GF-D8 (cell line): ENCODE measurements at places on chromosomes 7 and 10.

- DNase-seq, result no peak
These were observed 1.5 kb downstream of the NOC3L start for GRCh38 chr10:94361171-94361794.

- DNase-seq, result no peak
These were observed 81.4 kb upstream of the MGMT start for GRCh38 chr10:129385600-129385999.

DNA sequence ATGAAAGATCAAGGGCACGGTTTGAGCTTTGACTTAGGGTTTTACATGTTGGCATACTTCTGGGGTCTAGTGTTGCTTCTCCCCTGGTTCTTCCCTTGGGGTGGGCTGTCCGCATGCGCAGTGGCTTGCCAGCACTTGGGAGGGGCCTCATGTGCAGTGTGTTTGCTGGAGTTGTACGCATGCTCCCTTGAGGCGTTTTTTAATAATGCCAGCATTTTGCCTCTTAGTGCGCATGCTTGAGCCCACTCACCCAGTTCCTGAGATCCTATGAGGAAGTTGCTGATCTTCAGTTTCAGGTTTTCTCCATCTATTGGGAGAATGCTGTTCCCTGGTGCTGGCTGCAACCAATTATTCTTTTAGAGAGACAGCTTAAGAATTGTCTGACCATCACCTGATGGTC is 113.4 kb upstream of the GPR141 start:
- DNase-seq, result no peak

DNA sequence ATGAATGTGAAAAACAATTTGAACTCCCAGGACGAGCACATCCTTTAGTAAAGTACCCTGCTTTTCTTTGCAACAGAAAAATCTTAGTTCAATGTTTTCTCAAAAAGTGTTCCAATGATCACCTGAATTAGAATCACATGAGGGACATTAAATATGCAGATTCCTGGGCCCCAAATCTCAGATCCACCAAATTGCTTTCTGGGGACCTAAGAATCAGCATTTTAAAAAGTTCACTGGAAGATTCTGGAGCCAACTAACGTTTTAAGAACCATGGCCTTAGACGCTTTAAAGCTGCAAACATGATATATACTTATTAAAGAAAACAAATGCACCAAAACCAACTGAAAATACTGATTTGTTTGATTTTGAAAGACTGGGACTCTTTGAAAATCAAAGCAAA is 143.4 kb upstream of the TMEM168 start:
- DNase-seq, result no peak

DNA sequence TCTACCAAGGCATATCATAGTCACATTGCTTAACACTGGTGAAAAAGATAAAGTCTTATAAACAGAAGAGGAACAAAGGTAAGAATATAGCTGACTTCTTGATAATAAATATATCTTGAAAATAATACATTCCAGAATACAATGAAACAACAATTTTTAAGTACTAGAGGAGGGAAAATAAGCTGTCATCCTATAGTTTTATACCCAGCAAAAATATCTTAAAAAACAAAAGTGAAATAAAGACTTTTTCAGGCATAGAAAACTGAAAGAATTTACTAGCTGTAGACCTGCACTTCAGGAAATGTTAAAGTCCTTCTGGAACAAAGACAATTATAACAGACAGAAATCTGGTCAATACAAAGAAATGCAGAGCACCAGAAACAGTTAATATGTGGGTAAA is 21.4 kb upstream of the MACROH2A2 start:
- DNase-seq, result no peak

DNA sequence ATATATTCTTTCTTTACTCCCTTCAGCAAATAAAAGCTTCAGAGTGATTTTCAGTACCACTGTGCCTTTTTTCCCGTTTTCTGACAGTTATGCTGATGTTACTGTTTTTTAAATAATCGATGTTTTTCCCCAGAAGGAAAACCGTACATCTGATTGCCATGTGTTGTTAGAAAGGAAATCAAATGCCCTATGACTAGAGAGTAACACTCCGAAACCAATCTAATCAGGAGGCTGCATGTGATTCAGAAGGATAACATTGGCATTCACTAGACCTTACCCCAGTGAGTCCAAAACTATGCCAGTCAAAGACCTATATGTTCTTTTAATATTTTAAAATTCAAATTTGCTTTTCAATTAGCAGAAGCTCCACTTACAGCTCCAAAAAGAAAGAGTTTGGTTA is 116.3 kb downstream of the TMEM26 start:
- DNase-seq, result no peak

GRCh38 chr10:86480571-86480970 is 41.0 kb downstream of the WAPL start:
- no peak for DNase-seq

GRCh38 chr10:46031648-46032532 is 1.5 kb upstream of the NCOA4 start:
- DNase-seq, result peak; percentile 22

DNA sequence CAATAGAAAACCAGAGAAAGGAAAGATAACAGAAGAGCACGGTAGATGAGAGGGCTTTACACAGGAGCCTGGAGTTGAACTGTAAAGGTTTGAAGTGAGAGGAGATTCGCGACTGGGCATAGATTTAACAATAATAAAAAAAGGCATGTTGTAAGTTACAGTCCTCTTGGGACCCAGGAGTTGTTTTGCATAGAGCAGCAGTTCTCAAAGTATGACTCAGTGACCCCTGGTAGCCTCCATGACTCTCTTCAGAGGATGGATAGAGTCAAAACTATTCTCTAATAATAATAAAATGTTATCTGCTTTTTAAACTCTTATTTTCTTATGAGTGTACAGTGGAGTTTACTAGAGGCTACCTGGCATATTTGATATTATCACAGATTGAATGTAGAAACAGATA is 262.3 kb downstream of the SORCS3 start:
- DNase-seq, result no peak

GRCh38 chr7:30799206-30799975 is 28.2 kb downstream of the MINDY4 start:
- DNase-seq, result no peak

DNA sequence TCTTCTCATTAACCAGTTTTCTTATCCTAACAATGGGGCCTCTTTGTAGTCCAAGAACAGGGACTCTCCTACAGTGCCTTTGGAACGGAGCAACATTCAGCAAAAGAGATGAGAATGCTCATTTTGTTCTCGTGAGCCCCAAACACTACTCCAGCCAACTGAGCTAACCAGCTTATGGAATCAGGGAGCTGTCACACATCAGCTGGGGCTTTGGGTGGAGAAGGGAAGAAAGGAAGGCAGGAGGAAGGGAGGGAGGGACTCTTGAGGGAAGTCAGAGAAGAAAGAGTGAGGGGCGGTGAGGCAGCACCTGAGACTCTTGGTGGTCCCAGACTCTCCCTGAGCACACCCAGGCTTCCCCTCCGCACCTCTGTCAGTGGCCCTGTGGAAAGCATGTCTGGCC is 123.1 kb downstream of the CLEC2L start:
- DNase-seq, result no peak

DNA sequence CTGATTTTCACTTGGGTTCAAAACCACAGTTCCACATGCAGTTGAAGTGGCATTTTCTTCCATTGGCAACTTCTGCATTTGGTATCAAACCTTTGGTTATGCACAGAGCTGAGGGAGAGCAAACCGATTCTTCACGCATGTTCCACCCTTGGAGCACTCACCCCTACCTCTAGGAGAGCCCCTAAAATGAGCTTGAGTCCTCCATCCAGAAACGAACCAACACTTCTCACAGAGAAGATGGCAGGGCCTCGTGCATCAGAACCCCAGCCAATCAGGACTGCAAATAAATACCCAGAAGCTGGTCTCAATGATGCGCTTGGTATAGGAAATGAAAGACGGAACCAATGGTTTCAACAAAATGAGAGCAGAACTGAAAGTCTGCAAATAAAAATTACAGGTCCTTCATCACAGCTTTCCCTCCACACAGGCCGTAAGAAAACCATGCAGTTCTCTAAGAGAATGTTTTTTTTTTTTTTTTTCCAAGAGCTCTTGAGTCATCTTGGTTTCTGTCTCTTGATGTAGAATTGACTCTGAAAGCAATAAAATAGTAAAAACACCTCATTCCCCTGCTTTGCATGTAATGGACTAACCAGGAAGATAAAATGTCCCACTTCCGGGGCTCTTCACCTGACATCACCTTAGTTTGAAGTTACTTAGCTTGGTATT is 23.9 kb downstream of the KLF6 start:
- no peak for DNase-seq

- no peak for DNase-seq
These were observed 17.8 kb downstream of the MET start for GRCh38 chr7:116689790-116690259.

DNA sequence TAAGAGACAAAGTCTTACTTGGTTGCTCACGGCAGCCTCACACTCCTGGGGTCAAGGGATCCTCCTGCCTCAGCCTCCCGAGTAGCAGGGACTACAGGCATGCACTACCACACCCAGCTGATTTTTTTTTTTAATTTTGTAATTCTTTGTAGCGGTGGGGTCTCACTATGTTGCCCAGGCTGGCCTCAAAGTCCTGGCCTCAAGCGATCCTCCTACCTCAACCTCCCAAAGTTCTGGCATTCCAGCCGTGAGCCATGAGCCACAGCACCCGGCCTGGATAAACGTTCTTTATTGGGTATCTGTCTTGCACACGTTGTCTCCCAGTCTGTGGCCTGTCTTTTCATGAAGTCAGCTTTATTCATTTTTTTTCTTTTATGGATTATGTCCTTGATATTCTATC is 636.1 kb upstream of the FOXK1 start:
- no peak for DNase-seq
